GM12878 (cell line): ENCODE measurements at places on chromosomes 3 and 15. TPM values are rescaled to one million over a fixed set of nuclear protein-coding genes. Genes with fewer than 3 reads are reported as not detected.

The TOPBP1 gene
- 49.5 and 58.3 TPM in 2 replicates for total RNA-seq

GRCh38 chr15:58459560-58459959 is 27.8 kb downstream of the LIPC start:
- no peak for DNase-seq

The SLC27A2 gene
- total RNA-seq: 0.38 and 0.64 TPM in 2 replicates

DNA sequence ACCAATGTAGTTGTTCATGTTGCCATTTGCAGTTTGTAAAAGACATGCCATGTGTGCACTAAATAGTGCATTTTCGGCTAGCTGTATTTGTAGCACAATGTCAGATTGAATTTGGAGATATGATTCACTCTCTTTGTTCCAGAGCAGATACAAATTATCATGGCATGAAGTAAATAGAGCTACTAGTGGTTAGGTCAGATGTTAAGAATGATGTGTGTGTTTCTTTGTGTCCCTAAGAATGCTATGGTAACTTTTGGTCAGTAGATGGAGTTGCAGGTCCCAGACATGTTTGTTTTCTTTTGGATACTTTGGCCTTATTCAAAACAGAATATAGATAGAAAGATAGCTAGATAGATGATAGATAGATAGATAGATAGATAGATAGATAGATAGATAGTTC is 595.8 kb downstream of the NLGN1 start:
- DNase-seq: no peak

The APBA2 gene
- 0.08 and 0.26 TPM in 2 replicates for total RNA-seq

DNA sequence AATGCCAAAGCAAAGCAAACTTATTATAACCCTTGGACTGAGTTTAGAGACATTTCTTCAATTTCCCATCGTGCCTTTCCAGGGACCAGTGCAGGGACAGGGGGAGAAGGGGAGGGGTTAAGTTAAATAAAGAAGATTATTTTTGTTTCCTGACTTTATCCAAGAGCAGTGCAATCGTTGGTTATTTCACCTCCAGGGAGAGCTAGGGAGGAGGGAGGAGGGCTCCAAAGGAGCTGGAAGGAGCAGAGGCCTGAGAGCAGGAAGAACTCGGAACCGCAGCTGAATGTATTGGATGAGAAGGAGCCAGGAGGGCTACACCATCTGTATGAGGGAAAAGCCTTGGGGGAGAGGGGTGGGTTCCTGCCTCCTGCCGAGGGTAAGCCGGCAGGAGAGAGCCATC is 20.7 kb downstream of the HAPLN3 start:
- DNase-seq: no peak

GRCh38 chr15:48176112-48176511 is 2.0 kb downstream of the MYEF2 start:
- no peak for DNase-seq

The SUSD5 gene
- 0.05 TPM in 1 of 2 replicates, not detected in the other for total RNA-seq

GRCh38 chr3:40292637-40293349 is 16.7 kb upstream of the EIF1B start:
- DNase-seq: no peak

The GATM gene
- 37.1 and 42.5 TPM in 2 replicates for total RNA-seq

DNA sequence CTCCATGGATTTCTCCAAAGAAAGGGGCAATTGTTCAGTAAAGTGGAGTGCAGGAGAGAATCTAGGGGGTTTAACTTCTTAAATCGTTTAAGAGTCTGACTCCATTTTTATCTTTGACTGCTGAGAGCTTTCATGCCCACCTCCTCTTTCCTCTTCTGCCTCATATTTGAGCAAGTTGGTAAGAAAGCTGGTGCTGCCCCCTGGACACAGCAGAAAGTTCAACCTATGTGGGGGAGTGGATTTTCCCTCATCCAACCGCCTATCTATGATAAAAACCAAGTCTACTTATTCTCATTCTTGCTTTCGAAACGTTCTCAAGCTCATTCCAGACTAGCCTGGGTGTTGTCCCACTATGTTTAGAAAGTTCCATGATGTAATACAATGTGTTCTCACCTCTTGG is 26.0 kb downstream of the HHLA2 start:
- DNase-seq: no peak

DNA sequence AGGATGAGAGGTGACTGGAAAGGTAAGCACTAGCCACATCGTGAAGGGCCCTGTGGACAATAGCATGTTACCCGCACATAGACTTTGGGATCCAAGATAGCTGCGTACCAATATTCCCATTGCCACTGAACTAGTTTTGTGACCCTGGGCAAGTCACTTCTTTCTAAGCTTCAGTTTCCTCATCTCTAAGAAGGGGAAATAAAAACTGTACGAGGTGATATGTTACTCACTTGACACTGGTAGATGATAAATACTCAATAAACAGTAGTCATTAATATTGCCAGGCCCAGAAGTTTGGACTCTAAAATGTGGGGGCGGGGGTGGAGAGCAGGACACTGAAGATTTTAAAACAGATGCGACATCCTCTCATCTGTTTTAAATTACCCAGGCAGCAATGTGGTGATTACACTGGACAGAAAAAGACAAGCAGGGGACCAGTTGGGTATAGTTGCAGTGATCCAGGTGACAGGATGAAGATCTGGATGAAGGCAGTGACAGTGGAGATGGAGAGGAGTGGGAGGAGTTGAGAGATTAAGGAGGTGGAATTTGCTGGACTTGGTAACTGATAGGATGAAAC is 2.5 kb downstream of the ATG7 start:
- DNase-seq: no peak

DNA sequence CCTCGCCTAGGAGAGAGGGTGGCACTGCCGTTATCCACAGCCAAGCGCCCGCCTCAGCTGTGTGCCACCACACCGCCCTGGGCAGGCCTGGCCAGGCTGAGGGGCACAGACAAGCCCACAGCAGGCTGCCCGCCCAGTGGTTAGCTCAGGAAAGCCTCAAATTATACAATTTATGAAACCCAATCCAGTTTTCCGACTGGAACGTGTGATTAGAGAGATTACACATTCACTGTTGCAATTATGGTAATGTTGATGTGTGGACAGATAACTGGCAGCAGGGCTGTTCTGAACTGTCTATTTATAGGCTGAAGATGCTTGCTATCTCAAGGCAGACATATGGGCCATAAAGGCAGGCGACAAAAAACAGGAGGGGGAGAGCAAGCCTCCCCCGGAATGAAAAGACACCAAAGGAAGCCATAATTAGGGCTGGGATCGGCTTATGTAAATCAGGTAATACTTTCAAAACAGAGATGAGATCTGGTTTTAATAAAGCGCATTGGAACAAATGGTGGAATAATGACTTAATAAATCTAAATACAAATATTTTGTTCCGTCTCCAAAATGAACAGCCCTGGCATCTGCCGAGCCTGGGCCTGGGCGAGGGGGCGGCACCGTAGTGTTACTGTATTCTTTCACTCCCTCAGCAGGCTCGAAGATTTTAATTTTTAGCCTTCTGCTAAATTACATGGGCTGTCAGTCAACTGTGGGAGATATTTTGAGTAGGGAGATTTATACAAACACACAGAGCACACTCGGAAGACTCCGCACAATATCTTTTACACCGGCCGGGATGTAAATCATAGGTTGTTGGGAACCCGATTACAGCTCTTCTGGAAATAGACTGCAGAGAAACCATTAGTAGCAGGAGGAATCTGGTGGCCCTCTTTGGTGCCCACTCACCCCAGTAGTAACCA is 103.1 kb upstream of the TLE3 start:
- DNase-seq: no peak

The GLDN gene
- total RNA-seq: 0.13 TPM in 1 of 2 replicates, not detected in the other

GRCh38 chr15:87549296-87549695 is 707.2 kb downstream of the NTRK3 start:
- DNase-seq: no peak
